Activated CD8-positive, alpha-beta memory T cell treated with anti-CD3 and anti-CD28 coated beads for 48 hours (primary cell): ENCODE measurements at places on chromosomes 16 and 17.
A peak's percentile ranks its signal among the peaks of the same experiment; 100 is the strongest.

DNA sequence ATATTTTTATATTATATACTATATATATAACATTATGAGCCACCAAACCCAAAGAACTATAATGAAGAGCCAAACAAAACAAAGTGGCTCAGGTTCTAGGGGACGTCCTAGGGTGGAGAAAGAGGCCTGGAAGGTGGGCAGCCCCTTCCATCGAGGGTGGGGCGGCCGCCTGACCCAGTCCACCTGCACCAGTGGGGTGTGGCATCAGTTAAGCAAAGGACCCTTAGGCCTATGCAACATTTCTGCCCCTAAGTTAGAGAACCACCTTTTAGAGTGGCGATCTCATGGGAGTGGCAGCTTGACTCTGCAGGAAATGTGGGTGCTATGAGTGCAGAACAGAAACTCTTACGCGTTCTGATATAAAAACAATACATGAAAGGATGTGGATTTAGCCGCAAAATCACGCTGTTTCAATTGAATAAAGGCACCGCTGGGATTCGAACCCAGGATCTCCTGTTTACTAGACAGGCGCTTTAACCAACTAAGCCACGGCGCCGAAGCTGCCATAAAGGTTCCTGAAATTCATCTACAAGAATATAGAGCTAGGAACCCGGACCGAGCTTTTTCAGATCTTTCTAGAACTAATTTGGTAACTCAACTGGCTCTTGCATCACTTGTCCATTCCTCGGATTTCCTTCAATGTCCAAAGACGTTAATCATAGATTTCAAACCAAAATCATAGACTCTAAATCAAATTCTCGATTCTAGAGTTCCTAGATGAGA lies 15.6 kb upstream of the AURKB start:
- DNase-seq = peak; percentile 67

DNA sequence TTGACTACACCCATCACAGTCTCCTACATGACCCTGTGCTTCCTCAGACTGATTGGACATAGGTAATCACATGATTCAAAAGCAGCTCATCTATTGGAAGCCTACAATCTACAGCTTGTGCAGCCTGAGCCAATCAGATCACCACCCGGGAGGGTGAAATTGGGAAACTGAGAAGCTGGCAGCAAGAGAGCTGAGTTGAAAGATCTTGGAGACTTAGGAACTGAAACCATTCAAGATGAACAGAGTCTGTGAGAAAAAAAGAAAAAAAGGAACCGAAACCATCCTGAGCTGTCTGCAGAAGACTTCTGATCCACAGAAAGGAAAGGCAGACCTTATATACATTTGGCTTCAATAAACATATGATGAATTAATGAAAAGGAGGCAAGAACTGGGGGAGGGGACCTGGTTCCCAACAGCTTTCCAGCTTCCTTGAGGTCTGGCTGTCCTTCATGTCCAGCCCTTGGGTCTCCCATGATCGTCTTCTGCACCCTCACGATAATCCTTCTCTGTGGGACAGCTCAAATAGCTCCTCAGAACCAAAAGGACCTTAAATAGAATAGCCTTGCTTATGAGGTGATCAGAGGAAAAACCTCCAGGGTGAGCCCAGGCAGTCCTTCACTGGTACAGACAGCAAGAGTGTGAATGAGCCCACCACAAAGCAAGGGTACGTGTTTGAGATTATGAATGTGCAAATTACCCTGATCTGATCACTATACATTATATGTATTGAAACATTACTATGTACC lies 32.6 kb downstream of the PLXDC1 start:
- no peak for DNase-seq

DNA sequence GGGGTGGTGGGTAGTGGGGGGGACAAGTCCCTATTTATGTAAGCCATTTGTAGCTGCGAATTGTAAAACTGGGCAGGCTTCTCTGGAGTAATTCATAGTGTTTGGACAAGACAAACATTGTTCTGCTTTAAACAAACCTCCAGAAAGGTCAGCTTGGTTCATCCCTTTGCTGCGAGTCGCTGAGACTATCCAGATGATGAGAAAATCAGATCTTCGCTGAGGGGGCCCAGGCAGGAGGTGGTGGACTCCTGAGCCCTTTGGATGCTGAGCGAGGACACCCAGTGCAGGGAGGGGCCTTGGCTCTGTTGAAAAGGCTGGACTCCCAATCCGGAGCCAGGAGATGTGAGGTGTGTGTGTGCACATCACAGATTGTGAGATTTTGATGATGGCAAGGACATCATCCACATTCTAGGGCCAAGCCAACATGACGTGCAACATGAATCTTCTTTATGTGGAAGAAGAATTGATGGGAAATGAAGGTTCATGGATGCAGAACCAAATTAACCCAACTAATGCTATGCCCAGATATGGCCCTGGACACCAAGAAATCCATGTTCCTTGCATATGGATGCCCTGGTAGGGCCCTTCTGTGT lies 15.0 kb upstream of the NTN1 start:
- DNase-seq = no peak

- no peak for DNase-seq
These were observed 35.1 kb upstream of the HS3ST4 start for GRCh38 chr16:25656639-25657038.

- no peak for DNase-seq
These were observed 1.3 kb downstream of the B3GNT9 start for GRCh38 chr16:67149276-67150046.

DNA sequence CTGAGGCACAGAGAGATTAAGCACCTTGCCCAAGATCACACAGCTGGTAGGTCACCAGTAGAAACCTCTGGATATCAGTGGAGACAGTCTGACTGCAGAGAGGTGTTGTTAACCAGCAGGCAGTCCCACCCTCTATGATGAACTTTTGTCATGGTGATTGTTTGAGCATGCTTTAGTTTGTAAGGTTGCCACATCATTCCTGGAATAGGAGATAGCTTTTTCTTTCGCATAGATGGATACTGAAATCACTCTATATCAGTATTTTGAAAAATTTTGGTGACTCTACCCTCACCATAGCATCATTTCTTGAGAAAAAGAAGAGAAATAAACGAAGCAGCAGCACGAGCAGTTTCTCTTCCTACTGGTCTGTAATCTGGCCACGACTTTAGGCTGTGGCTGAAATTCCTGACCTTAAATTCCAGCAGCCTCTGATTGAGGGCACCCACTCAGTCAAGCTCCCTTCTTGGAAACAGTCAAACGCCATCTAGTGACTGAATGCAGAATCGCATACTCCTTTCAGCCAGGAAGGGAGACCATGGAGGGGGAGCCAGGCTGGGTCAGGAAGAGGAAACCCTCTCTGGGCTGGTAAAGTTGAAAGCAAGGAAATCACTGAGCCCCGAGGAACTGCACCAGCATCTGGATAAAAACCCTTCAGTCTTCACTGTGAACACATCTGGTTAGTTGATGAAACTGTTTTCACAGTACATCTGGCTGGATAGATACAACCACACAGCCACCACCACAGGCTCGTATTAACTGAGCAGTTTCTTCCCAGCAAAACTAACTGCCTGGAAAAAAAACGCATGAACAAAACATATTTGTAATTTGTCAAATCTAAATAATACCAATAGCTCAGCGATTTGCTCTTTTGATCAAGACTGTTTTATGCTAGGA lies 108.5 kb upstream of the XYLT1 start:
- peak; percentile 44 for DNase-seq

GRCh38 chr16:10646228-10646580 lies 48.5 kb downstream of the TEKT5 start:
- DNase-seq = no peak

GRCh38 chr16:65634291-65634690 lies 512.4 kb upstream of the CDH11 start:
- no peak for DNase-seq

- no peak for DNase-seq
These were observed 72.3 kb upstream of the CCL1 start for GRCh38 chr17:34435182-34435928.

- no peak for DNase-seq
These were observed 791 bp upstream of the SUPT4H1 start for GRCh38 chr17:58352596-58353388.

DNA sequence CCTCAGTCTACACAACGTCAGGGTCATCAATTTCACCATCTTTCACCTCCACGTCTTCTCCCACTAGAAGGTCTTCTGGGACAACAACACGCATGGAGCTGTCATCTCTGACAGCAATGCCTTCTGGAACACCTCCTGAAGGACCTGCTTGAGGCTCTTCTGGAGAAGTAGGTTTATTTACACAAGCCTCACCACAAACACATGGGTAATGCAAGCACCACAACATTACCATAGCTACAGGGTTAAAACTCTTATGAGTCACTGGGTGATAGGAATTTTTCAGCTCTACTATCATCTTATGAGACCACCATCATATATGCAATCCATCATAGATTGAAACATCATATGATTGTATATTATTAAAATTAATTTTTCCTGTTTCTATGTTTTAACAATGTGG lies 215.4 kb downstream of the CHD9NB start:
- no peak for DNase-seq

DNA sequence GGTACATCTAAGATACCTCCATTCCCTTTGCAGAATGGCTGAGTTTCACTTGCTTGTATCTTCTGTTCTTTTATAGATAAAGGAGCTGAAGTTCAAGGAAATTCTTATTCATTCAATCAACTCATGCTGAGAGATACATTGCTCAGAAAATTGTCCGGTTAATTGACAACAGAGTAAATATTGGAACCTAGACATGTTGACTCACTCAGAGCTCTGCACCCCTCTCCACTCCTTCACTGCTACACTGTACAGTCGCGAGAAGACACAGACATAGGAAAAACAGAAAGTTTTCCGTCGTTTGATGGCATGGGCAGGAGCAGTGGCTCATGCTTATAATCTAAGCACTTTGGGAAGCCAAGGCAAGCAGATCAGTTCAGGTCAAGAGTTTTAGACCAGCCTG lies 690.5 kb upstream of the SOX9 start:
- DNase-seq = no peak

- DNase-seq = peak; percentile 50
These were observed 15.0 kb downstream of the HASPIN start for GRCh38 chr17:3738562-3739295.
